Fibroblast of skin of abdomen (primary cell): ENCODE measurements at places on chromosomes 2 and 18.

GRCh38 chr2:9745153-9745899 is 97.9 kb upstream of the TAF1B start:
- no peak for DNase-seq

DNA sequence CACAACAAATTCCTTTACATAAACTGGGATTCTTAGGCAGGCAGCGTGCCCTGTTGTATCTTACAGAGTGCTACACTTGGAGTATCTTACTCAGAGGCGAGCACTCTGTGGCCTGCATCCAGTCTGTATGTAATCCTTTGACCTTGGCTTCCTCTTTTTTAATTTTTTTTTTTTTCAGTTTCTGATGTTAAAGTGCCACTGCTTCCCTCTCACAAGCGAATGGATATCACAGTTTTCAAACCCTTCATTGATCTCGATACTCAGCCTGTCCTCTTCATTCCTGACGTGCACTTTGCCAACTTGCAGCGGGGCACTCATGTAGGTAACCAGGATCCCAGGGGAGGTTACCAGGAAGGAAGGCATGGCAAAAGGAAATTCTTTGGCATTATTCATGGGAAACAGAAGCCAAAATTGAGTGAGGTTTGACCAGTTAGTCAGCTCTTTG is 40.4 kb downstream of the GRHL1 start:
- no peak for DNase-seq

- no peak for DNase-seq
Measured at GRCh38 chr18:28075501-28075900, 101.4 kb downstream of the CDH2 start.

- DNase-seq, result peak; percentile 33
Measured at GRCh38 chr2:38013158-38013752, 62.7 kb downstream of the CYP1B1 start.

DNA sequence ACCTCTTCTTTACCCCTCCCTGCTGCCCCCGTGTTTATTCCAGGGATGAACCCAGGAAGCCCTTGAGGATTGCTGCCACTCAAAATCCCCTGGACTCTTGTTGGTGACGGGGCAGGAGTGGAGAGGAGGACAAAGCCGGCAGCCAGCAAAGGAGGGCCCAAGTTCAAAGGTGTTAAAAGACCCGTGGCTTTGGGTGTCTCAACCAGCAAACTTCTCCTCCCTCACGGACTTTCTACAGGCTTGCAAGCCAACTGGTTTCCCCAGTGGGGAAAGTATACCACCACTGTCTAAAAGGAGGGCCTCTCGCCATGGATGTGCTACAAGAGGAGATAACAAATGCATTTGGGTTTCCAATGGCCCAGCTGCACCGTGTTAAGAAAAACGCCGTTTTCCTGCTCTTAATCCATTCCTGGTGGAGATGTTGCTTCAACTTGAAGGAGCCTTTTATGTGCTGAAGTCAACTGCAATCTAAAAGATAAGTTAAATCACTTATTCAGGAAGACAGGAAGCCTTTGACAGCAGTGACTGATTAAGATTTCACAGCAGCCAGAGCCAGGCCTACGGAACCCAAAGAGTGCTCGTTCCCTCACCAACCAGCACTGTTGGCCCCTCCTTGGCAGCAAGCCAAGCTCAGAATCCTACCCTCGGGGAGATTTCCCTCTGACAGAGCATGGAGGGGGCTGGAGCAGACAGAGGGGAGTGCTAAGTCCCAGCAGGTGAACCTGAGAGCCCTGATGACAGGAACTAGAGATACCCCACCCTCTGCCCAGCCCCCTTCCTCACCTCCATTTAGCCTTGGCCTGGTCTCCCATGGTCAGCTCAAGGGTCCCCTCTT is 57.8 kb downstream of the ZBTB7C start:
- DNase-seq, result no peak

DNA sequence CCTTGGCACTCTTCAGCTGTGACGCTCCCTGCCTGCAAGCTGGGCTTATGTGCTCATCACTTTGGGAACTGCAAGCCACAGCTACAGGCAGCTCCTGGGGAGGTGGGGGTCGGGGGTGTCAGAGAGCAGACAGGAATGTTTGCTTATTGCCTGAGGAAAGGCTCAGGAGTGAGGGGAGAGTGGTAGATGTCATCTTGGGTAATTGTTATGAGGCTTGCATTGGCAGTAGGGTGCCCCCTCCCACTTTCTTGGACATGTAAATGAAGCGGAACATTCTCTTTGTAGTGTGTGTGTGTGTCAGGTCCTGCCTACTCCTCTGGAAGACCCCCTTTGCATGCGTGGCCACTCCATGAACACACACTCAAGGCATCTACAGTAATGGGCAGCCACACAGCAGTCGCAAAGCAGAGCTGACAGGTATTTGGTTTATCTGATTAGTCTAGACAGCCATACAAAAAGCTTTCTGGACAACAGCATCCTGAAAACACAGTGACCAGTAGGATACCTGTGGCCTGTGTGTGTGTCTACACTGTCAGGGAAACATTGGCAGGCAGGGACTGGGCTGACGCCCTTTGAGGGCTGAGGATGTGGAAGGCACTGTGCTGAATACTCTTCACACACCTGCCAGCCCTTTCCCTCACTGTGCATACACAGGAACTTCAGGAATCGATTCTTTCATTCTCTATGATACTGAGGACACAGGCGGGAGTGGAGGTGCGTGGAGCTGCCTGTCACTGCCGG is 17.1 kb upstream of the MC2R start:
- DNase-seq, result no peak

GRCh38 chr2:55856936-55857335 is 66.6 kb downstream of the EFEMP1 start:
- DNase-seq, result no peak

GRCh38 chr2:189702071-189702470 is 27.6 kb downstream of the ANKAR start:
- DNase-seq, result no peak

DNA sequence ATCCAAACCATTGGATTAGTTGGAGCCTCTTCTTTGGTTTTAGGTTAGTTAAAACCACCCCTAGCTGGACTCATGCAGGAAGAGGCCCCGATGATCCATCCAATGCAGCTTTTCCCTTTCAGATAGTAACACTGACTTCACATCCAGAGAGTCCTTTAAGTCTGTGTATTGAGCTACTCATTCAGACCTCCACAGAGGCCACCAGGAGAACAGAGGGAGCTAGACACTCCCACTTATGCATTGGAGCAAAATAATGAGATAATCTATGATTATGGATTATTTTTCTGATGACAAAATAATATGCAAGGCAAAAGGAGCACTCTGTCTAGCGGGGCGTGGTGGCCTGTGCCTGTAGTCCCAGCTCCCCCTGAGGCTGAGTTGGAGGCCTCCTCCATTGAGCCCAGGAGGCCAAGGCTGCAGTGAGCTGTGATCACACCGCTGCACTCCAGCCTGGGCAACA is 1.6 kb upstream of the ROCK2 start:
- DNase-seq, result no peak

DNA sequence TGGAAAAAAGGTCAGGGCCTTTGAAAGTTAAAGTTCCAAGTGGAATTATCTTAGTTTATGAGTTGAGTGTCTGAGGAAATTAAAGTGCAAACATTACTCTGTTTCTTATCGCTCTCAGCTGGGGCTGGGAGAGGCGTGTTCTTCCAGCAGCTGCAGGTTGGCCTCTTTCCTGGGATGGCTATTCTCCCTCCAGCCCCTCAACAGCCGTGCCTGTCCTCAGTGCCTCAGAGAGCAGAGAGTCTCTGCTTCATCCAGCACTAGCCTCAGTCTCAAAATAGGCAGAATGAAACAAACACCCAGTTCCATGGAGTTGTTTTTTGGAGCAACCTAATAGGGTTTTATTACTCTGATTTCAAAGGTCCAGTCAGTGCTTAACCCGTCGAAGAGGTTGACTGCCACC is 298.1 kb downstream of the GALR1 start:
- DNase-seq, result no peak

- DNase-seq, result no peak
Measured at GRCh38 chr2:80078290-80079036, 226.1 kb downstream of the LRRTM1 start.

GRCh38 chr18:22228976-22229375 is 59.6 kb downstream of the GATA6 start:
- peak; percentile 17 for DNase-seq

DNA sequence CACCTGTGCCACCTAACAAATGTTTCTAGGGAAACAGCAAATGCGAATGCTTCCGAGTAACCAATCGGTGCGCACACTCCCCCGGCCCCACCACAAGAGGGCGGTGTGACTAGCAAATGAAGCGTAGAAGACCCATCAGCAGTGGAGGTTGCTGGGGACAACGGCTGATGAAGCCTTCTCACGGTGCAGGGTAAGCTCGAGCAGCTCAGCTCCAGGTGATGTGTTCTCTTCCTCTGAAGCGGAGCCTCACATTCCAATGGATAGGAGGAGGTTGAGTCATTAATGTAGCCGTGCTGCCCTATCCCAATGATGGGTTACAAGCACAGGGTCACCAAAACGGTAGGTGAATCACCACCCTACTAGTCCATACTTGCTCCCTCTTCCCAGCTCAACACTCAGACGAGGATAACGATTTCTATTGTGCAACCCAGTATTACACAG is 127.6 kb upstream of the TWIST2 start:
- peak; percentile 25 for DNase-seq
